Fibroblast of gingiva (primary cell): ENCODE measurements at places on chromosomes 3 and 15.

DNA sequence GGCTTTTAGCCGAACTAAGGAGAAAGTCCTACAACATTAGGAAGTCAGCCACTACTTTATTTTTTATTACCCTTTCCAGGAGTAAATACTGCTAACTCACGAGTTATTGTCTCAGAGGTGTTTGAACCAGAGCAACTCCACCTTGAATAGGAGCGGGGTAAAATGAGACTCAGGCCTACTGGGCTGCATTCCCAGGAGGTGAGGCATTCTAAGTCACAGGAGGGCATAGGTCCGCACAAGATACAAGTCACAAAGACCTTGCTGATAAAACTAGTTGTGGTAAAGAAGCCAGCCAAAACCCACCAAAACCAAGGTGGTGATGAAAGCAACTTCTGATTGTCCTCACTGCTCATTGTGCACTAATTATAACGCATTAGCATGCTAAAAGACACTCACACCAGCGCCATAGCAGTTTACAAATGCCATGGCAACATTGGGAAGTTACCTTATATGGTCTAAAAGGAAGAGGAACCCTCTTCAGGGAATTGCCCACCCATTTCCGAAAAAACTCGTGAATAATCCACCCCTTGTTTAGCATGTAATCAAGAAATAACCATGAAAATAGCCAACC lies 555.9 kb downstream of the IGSF11 start:
- DNase-seq = no peak

GRCh38 chr15:41648770-41649169 lies 11.4 kb upstream of the MGA start:
- DNase-seq = no peak

DNA sequence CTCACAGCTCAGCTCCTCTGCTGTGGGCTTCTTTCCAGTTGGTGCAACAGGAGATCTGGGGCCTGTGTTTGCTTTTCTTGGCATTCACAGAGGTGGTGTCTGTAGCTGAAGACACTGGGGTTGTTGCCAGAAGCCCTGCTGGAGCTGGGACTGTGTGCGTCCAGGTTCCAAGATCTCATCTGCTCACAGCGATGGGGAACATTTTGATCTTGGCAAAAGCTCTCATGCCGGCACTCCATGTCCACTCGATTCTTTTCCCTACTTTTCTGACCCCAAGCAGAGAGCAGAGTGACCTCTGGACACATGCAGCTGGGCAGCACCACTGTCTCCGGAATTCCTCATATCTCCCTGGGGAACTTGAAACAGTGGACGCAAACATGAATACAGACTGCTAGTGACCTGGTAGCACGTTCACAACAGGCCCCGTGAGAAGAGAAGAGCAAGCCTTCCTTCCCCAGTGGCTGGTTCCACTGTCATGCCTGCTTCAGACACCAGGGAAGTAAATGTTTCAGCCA lies 36.1 kb upstream of the MECOM start:
- DNase-seq = peak; percentile 92

- DNase-seq = no peak
These were observed 233.5 kb upstream of the ATP10A start for GRCh38 chr15:26096581-26096980.

- DNase-seq = no peak
These were observed 73.0 kb downstream of the UQCC5 start for GRCh38 chr3:52609316-52609815.

GRCh38 chr3:47715928-47716327 lies 65.8 kb downstream of the SMARCC1 start:
- peak; percentile 39 for DNase-seq

DNA sequence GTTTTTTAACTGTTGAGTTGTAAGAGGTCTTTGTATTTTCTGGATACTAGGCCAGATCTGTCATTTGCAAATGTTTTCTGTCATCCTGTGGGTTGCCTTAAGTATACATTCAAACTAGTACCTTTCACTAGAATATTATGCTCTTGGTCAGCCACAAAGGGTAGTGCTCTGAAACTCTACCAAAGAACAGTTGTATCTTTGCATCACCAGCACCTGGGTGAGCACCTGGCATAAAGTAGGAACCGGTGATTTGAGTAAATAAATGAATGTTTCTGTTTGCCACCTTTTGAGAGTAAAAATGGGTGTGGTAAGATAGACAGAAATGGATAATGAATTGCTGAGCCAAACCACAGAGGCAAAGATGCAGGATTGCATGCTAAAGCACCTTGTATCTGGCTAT lies 98.7 kb downstream of the SLCO3A1 start:
- DNase-seq = no peak

DNA sequence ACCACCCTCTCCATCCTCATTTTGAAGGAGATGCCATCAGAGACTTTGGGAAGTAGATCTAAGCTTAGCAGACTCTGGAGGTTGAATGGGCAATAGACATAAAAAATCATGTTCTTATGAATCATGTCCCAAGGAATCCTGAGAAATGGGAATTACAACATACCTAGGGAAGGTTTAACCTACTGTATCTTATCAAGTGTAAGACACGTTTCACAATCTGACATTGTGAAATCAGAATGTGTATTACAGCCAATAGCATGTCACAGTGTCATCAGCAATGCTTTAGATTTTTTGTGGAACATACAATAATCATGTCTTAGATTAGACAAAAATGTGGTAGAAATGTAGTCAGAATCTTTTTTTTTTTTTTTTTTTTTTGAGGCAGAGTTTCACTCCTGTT lies 332.4 kb upstream of the TLE3 start:
- no peak for DNase-seq

DNA sequence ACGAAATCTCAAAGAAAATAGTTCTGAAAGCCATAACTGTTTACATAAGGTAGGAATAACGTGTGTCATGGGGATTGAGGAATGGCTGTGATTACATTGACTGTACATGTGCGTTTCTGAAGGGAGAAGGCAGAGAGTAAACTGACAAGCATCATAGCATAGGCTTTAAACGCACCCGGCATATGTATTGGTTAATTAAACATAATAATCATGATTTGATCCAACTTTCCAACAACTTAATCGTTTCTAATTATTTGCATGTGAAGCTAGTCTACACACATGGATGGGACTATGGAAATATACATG lies 3.3 kb downstream of the TMEM108 start:
- DNase-seq = no peak

GRCh38 chr3:114307222-114307830 lies 13.5 kb downstream of the TIGIT start:
- DNase-seq = no peak

GRCh38 chr15:88419830-88420229 lies 47.4 kb downstream of the MRPL46 start:
- DNase-seq = no peak

DNA sequence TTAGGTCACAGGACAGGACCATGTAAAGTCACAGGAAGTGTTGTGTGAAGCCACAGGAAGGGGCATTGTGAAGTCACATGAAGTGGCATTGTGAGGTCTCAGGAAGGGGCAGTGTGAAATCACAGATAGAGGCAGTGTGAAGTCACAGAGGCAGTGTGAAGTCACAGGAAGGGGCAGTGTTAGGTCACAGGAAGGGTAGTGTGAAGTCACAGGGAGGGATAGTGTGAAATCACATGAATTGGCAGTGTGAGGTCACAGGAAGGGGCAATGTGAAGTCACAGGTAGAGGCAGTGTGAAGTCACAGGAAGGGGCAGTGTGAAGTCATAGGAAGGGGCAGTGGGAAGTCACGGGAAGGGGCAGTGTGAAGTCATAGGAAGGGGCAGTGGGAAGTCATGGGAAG lies 37.9 kb downstream of the GASK1A start:
- no peak for DNase-seq

- no peak for DNase-seq
These were observed 23.1 kb downstream of the ISG20 start for GRCh38 chr15:88661761-88662556.

GRCh38 chr3:48026098-48026497 lies 9.9 kb upstream of the MAP4 start:
- no peak for DNase-seq

GRCh38 chr3:124118397-124118796 lies 126.5 kb upstream of the ROPN1 start:
- DNase-seq = peak; percentile 35

DNA sequence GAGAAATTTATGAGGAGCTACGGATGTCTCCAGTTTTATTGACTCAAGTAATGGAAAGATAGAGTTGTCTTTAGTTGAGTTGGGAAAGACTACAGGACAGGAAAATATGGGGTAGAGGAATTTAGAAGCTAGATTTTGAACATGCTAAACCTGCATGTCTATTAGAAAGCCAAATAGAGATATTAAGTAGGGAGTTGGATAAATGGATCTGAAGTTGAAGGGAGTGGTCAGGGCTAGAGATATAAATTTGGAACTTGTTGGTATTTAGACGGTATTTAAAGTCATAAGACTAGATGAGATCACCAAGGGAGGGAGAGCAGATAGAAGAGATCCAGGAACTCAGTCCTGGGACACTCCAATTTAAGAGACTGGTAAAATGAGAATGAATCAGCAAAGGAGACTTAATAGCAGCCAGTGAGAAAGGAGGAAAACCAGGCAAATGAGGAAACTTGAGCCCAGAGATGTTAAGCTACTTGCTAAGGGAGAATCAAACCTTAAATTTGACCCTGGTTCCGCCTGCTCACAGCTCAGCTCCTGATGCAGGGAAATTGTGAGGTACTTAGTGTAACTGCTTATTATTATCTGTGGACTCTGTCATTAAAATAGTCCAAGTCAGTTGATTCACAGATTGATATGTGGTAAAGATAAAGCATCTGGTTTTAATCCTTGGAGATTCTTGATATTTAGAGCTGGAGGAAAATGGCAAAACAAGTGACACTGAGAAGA lies 35.8 kb downstream of the ABI3BP start:
- peak; percentile 57 for DNase-seq

DNA sequence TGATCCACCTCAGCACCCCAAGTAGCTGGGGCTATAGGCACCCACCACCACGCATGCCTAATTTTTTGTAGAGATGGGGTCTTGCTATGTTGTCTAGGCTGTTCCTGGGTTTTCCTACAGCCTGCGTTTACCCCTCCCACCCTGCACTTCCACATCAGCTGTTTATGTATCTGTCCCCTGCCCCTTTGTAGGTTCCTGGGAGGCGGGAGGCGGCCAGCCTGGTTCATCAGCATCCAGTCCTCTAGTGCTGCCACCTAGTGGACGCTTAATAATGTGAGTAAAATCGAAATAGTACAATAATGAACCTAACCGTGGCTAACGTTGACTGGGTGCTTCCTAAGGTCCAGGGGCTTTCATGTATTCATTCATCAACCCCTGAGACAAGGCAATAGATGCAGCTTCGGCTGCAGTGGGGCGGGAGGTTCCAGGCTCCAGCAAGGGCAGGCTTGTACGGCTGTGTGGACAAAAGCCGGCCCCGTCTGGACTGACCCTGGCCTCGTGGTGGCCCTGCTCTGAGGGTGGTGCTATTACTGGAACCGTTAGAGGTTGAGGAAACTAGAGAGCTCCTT lies 1.2 kb upstream of the LCTL start:
- peak; percentile 45 for DNase-seq

GRCh38 chr15:63722204-63722808 lies 111.4 kb downstream of the HERC1 start:
- peak; percentile 47 for DNase-seq

DNA sequence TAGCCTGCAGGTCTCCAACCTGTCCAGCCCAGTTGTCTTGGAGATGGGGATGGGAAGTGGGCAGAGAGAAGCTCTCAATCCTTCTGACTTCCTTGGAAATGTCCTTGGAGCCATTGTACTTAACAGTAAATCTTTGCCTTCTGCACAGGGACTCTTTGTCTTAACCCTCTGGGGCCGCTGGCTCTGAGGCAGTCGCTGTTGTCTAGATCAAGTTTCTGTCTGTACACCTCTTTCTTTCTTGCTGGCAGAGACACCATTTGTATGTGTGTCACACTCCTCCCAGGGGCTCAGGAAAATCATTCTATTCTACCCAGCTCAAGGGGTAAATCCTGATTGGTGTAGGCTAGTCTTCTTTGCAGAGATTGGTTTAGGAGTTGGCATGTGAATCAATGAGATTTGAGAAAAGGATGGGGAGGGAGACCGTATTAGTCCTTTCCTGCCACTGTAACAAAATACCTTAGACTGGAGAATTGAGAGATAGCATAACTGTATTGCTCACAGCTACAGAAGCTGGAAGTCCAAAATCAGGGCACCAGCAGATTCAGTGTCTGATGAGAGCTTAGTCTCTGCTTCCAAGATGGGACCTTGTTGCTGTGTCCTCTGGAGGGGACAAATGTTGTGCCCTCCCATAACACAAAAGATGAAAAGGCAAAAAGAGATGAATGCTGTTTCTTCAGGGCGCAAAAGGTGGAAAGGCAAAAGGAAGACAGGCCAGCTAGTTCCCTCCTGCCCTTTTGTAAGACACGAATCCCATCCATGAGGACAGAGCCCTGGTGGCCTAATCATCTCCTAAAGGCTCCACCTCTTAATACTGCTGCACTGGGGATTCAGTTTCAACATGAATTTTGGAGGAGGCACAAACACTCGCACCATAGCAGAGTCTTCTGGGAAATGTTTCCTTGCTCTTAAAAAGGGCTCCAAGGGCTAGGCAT lies 66.3 kb downstream of the PPCDC start:
- no peak for DNase-seq

DNA sequence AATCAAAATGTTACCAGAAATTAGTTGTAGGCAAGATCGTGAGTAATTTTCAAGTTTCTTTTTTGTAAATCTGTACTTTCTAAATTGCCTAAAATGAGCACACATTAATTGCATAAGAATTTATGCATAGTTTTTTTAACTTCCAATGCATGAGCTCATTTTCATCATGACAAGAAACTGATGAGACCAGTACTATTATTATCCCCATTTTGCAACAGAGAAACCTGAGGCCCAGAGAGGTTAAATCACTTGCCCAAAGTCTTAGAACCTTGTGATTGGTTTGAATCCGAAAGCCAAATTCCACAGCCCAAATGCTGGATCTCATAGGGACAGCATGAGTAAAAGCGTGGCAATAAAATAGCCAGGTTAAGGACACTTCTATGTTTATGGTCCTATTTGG lies 274.7 kb downstream of the ERC2 start:
- peak; percentile 55 for DNase-seq

- DNase-seq = no peak
These were observed 36.3 kb downstream of the SRGAP3 start for GRCh38 chr3:9213019-9213634.

DNA sequence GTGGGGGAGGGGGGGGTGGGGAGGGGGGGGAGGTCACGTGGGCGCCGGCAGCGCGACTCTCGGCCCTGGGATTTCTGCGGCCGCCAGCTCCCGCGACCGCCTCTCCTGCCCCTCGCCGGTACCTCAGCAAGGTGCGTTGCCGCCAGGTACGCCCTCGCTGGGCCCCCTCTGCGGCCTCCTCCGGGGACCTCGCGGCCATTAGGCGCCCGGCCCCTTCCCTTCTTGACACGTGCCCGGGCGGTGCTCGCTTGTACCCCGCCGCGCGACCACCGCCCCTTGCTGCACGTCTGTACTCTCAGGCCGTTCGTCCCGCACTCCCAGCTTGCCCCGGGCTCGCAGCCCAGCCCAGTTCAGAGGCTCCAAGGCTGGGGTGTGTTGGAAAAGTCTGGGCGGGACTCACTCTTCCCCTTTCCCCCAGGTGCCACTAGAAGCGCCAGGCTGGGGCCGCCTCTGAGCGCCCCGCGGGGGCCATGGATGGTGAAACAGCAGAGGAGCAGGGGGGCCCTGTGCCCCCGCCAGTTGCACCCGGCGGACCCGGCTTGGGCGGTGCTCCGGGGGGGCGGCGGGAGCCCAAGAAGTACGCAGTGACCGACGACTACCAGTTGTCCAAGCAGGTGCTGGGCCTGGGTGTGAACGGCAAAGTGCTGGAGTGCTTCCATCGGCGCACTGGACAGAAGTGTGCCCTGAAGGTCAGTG lies at the start of gene MAPKAPK3:
TSS of gene MAPKAPK3 (plus strand) at position 56 of the 696 bp plus-strand sequence. CDS start at position 471, 415 bp downstream.
- DNase-seq = no peak

- DNase-seq = no peak
These were observed 40.4 kb upstream of the PXYLP1 start for GRCh38 chr3:141191097-141191749.

GRCh38 chr15:70879401-70879800 lies 12.8 kb downstream of the THAP10 start:
- no peak for DNase-seq

GRCh38 chr3:33807191-33807590 lies 8.8 kb downstream of the PDCD6IP start:
- DNase-seq = no peak
